NCI-H748 treated with DMSO at 0.1 percent for 48 hours (cell line): ENCODE measurements at places on chromosomes 7 and 10.

DNA sequence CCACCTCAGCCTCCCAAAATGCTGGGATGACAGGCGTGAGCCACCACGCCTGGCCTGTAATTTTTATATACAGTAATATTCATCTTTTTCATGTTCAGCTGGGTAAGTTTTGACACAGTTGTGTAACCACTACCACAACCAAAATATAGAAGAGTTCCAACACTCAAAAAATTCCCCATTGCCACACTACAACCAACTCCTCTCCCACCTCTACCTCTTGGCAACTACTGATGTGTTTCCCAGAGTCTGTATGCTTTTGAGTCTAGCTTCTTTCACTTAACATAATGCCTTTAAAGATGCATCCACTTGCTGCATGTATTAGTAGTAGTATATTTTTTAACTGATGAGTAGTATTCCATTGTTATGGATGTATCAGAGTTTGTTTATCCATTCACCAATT is 90.7 kb downstream of the SRPK2 start:
- DNase-seq = no peak

GRCh38 chr7:81691199-81691821 is 78.5 kb downstream of the HGF start:
- no peak for DNase-seq

GRCh38 chr10:107546284-107546683 is 381.8 kb upstream of the SORCS1 start:
- DNase-seq = no peak

- peak; percentile 37 for DNase-seq
Measured at GRCh38 chr7:90262438-90262837, 17.5 kb downstream of the CFAP69 start.

DNA sequence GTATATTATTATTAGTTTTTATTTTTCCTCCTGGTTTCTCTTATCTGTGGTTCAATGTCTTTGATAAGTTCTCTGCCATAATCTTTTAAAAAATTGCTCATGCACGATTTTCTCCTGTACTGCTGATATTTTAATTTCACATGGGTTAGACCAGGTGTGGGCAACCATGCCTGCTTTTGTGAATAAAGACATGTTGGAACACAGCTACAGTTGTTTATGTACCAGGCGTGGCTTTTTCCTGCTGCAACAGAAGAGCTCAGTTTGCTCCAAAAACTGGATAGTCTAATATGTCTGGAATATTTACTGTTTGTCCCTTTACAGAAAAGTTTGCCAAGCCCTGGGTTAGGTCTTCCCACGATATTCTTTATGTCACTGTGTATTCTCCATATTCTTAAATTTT is 105.2 kb downstream of the VWC2 start:
- DNase-seq = no peak

DNA sequence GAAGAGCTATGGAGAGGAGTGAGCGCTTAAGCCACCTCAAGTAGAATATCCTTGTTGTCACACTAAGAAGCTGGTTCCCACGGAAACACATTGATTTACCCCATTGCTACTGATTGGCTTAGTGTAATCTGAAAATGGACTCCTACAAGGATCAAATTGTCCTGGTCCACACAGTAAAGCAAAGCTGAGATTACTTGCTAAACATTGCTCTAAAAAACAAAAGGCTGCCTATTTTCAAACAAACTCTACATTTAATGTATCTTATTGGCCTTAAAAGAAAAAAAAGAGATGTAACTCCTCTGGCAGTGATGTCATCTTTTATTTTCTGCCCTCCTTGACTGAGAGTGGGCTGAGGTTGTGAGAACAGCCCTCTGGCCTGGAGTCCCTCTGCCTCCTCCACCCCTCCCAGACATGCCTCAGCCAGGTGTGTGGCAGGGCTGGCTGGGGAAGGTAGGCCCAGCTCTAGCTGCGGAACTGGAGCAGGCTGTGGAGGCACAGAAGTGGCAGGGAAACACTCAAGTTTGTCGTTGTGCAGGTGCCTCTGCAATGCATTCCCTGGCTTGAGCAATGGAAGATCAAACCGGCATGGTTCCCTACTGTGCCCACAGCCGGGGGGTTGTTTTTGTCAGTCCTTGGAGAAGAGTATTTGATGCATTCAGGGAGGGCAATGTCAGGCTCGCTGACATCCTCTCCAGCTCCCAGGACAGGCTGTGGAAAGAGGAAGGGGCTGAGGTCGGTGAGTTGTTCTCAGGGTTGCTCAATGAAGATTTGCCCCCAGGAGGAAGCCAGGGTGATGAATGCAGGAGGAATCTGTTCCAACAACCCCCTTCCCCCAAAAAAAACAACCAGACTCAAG is 9.1 kb downstream of the KLF6 start:
- no peak for DNase-seq

DNA sequence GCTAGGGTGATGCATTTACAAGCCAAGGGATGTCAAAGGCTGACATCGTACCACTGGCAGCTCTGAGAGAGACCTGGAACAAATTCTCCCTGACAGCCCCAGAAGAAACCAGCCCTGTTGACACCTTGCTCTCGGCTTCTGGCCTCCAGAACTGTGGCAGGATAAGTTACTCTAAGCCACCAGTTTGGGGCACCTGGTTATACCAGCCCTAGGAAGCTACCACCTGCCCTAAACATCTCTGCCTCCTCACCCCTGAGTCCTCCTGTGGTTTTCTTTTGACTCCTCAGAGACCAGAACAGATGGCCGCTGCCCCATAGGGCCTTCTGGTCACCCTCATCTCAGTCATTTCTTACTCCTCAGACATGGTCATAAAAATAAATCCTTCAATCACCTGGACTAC is 107.4 kb downstream of the CPXM2 start:
- no peak for DNase-seq

- DNase-seq = no peak
Measured at GRCh38 chr7:101436857-101437576, 74.3 kb downstream of the COL26A1 start.

- DNase-seq = no peak
Measured at GRCh38 chr10:23886355-23886754, 322.6 kb upstream of the KIAA1217 start.

DNA sequence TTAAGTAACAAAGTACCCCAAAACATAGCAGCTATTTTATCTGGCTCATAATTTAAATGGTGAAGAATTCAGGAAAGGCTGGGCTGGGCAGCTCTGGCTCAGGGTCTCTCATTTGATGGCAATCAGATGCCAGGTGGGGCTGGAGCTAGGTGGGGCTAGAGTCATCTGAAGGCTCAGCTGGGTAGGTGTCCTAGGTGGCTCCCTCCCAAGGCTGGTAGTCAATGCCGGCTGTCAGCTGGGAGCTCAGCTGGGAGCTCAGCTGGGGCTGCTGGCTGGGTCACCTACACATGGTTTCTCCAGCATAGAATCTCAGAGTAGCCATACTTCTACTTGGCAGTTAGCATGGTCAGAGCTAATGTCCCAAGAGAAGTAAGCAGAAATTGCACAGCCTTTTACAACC is 34.1 kb downstream of the OSBPL3 start:
- no peak for DNase-seq

DNA sequence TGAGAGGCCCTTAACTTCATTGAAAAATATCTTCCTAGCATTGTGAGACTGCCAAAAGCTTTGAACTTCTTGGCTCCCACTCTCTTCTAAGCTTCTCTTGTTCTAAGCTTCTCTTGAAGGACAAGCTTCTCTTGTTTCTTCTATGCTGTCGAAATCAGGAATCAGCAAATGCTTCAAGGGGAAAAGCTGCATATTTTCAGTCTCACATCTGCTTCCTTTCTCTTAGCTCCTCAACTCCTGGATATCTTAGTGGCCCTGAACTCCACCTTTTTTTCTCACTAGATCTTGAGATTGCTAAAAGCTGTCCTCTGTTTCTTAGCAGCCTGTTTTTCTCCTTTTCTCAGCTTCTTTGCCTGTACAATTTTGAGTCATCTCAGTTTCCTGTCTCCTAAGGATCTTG is 73.0 kb downstream of the NEUROD6 start:
- DNase-seq = no peak

GRCh38 chr10:2438248-2438939 is 629.0 kb upstream of the PFKP start:
- no peak for DNase-seq

DNA sequence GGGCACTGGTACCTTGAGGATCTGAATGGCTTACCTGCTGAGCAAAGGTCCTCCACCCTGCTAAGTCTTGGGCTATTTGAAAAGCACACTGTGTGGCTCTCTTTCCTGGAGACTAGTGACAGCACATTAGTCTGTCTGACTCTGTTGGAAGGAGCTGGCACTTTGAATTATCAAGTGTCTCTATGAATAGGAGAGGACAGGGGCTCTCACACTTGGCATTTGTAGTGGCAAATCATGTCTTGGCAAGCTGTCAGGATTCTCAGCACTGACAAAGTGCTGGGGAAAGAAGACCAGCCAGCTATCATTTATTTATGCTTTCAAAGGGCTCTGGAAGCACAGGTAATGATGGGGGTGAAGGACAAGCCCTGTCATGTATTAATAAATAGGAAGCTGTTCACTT is 62.8 kb downstream of the MTPN start:
- DNase-seq = no peak

GRCh38 chr7:88202278-88202677 is 17.6 kb downstream of the SRI start:
- no peak for DNase-seq

DNA sequence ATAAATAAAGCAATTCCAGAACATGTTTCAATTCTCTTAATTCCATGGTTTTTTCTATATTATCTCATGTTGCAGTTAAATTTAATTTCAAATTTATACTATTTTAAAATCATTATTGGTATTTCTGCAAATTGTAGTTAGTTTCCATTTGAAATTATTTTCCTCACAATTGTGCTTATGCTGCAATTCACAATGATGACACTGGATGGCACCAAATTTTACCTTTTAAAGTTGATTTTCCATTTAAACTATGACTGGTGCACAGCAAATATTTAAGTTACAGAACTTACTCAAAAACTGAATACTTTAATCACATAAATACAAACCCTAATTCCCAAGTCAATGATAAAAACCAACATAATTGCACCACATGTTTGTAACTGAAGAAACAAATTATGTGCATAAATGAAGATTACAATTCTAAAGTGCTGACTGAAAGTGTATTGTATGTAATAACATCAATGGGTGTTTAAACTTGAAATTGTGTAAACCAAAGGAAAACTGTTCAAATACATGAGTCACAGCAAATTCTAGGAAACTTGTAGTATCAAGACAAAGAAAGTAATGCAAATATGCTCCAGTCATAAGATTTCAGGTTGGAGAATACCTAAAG is 75.3 kb upstream of the AASS start:
- no peak for DNase-seq

GRCh38 chr7:114942446-114943175 is 20.7 kb downstream of the MDFIC start:
- DNase-seq = no peak

GRCh38 chr7:92691578-92691977 is 101.4 kb upstream of the FAM133B start:
- peak; percentile 55 for DNase-seq

GRCh38 chr7:74355091-74355490 is 65.9 kb downstream of the CLIP2 start:
- no peak for DNase-seq

- no peak for DNase-seq
Measured at GRCh38 chr10:71084061-71084817, 128.1 kb upstream of the UNC5B start.

DNA sequence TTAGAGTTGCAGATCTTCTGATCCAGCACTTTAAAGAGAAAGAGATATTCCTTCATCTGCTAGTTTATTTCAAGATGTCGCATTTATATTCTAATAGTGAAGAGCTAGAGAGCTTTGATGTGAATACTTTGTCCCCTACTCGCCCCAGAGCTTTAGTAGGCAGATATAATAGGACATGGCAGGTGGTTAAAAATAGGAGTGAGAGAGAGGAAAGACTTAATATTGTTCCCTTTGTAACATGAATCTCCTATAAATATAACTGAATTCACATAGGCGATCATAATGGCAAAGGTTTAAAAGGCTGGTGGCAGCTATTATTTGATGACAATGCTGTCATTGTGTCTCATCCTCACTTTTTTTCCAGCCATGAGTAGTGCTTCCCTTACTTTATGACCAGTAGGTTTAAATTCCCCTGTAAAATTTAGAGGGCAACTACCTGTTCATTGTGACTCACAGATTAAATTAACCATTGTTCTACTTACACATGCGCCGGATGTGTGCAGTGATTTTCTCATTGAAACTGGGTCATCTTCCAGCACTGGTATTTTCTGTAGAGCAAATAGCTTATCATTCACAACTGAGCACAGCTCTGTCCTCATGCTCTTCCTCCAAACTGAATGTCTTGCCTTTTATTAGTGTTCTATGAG is 906.7 kb upstream of the CELF2 start:
- DNase-seq = no peak

DNA sequence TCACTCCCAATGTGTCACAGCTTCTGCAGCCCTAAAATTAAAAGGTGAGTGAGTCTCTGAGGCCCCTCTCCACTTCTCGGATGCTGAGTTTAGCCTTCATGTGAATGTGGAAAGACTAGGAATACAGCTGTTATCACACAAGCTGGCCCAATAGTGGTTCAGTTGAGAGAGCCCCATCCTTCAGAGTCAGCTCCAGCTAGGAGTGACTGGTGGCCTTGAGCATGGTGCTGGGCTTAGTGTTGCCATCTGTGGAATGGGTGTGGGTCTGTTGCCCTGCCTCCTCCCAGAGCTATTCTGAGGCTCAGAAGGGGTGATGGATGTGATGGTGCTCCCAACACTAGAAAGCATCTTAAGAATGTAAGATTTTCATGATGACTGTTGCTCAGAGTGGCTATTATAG is 55.8 kb downstream of the FIGNL1 start:
- DNase-seq = no peak

- DNase-seq = no peak
Measured at GRCh38 chr7:1697499-1698125, 27.5 kb downstream of the ELFN1 start.

DNA sequence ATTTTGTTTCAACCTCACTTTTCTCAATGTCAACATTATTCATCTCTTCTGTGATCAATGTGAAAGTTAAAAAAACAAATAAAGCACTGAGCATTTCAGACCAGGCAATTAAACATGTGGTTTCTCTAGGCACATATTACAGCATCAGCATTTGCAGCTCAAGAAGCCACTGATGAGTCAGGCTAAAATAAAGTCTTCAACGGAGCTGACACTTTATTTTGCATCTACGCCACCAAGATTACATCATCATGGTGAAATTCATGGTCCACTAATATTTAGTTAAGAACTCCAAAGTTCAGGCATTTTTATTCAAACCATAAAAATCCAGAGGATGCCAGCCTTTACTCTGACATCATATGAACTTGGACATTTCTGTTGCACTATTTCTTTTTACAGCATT is 33.0 kb downstream of the MAGI2 start:
- DNase-seq = no peak

GRCh38 chr10:3472287-3473051 is 299.9 kb upstream of the PITRM1 start:
- no peak for DNase-seq

DNA sequence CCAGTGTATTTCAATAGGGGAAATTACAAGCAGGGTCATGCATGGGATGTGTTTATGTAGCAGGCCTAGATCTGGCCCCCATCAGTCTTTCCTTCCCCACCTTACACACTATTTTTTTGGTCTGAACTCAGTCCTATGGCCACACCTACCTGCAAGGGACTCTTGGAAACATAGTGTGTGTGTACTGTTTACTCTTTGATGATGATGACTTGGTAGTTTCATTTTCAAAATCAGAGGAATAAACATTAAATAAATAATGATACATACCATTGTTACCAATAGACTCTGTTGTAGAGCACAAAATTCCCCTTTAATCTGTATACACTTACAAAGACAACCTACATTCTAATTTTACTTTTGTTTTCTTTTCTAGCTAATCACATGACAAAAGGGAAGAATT is 191.0 kb downstream of the ZEB1 start:
- DNase-seq = no peak
